ENCODE measurements at places on chromosomes 4 and X.

- no peak for DNase-seq
These were observed 51.5 kb downstream of the NPY1R start for GRCh38 chr4:163280703-163281519.

DNA sequence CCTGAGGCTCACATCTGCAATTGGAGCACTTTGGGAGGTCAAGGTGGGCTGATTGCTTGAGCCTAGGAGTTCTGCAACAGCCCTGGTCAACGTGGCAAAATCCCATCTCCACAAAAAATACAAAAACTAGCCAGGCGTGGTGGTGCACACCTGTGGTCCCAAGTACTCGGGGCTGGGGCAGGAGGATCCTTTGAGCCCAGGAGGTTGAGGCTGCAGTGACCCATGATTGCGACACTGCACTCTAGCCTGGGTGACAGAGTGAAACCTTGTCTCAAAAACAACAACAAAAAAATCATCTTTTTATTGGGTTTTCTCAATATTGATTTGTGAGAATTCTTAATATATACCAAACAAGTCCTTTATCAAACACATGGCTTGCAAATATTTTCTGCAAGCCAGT is 64.9 kb downstream of the ANKRD17 start:
- no peak for DNase-seq

DNA sequence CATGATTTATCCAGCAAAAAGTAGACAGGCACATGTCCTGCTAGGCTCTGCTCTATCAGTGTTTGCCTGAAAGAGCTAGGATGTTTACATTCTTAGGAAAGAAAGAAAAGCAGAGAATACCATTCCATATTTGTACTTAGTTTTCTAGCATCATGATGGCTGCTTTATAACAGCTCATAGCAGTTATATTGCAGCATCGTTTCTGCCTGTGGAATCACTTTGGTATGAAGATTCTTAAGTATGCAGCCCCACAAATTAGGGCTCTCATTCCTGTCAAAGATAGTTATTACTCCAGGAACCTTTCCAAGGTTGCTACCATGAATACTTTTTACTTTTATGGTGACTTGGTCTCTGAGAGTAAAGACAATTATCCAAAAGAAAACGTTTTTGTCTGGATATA is 119.0 kb upstream of the MYOZ2 start:
- peak; percentile 61 for DNase-seq

- no peak for DNase-seq
These were observed 40.3 kb downstream of the LRBA start for GRCh38 chr4:150974750-150975149.

- peak; percentile 55 for DNase-seq
These were observed 94.1 kb upstream of the ACSL4 start for GRCh38 chrX:109826954-109827708.

DNA sequence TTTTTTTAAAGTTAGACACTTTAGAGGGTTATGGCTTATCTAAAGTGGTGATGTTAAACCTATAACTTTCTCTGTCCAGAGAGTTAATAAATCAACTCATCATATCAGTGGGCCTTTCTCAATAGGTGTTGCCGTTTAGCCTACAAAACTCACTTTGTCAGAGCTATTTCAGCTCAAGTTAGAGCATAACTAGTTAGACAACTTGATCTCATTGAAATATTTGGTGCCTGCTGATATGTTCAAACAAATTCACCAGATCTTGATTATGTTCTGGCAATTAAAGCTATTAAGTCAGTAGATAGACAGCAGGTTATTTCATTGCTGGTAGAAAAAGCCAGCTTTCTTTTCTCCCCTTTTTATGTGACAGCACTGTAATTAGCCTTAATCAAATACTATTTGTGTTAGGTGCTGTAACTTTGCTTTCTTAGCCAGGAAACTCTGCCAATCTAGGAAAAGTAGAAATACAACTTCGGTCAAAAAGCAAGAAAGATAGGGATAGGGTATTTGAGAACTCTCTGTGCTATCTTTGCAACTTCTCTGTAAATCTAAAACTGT is 191.8 kb downstream of the MAML3 start:
- no peak for DNase-seq

GRCh38 chrX:10085223-10085622 is 71.6 kb upstream of the CLCN4 start:
- no peak for DNase-seq

DNA sequence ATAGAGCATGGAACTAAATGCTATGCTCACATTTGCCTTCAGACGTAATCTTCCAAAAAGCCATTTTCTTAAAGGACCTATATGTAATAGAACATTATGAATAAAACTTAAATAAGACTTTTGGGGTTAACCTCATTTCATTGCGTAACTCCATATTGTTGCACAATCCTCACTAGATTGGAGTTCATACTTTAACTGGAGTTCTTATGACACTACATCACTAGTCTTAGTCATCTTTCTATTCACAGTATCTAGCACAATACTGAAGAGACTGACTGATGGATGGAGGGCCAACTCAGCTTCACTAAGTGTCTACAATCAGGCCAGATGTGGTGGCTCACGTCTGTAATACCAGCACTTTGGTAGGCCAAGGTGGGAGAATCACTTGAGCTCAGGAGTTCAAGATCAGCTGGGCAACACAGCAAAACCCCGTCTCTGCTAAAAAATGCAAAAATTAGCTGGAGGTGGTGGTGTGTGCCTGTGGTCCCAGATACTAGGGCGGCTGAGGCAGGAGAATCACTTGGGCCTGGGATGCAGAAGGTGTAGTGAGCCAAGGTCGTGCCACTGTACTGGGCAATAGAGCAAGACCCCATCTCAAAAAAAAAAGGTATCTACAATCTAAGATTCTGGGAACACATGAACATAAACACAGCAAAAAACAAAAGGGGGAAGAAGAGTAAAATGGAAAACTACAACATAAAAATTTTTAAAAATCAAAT is 80.8 kb upstream of the MAB21L2 start:
- peak; percentile 55 for DNase-seq

GRCh38 chr4:111198446-111198845 is 575.6 kb upstream of the PITX2 start:
- no peak for DNase-seq

DNA sequence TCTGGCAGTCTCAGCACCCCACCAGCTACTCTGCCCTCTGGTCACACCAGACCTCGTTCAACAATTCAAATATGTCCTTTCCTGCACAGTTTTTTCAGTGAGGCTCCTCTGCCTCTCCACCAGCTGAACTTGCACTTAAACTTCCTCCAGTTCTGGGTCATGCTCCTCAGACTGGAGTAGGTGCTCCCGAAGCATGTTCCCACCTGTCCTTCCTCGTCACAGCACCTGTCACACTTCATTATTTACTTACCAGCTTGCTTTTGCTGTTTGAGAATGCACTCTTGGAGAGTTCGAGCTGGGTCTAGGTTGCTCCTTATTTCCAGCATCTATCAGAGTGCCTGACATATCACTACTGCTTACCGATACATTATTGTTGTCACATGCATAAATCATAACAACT is 144.8 kb upstream of the TTC29 start:
- no peak for DNase-seq

DNA sequence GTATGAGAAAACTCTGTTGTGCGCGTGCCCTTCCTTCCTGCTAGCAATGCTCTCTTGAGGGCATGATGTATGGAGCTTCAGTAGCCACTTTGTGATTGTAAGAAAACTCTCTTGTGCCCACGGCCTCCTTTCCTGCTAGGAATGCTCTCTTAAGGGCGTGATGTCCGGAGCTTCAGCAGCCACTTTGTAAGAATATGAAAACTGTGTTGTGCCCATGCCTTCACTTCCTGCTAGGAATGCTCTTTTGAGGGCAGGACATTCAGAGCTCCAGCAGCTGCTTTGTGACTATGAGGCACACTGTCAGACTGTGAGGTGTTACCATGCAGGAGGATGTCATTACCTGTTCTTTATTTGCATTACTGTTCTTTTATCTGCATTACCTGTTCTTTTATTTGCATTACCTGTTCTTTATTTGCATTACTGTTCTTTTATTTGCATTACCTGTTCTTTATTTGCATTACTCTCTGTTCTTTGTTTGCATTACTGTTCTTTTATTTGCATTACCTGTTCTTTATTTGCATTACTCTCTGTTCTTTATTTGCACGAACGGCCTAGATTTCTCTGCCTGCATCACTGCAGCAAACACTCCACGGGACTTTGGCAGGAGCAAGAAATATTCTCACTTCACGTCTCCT is 166.7 kb downstream of the CRLF2 start:
- no peak for DNase-seq

Measured in astrocyte of the spinal cord (primary cell).